ENCODE measurements at places on chromosomes 11 and 22.

- DNase-seq = peak; percentile 1
Observed at GRCh38 chr11:70608568-70609470, 210.5 kb downstream of the CTTN start.

- DNase-seq = no peak
Observed at GRCh38 chr11:75593286-75593915, 31.3 kb downstream of the SERPINH1 start.

GRCh38 chr11:111719379-111719778, 46.8 kb downstream of the PPP2R1B start:
- no peak for DNase-seq

GRCh38 chr11:2777386-2777785, 77.6 kb upstream of the KCNQ1OT1 start:
- no peak for DNase-seq

- DNase-seq = no peak
Observed at GRCh38 chr22:25758316-25758715, 16.3 kb downstream of the MYO18B start.

DNA sequence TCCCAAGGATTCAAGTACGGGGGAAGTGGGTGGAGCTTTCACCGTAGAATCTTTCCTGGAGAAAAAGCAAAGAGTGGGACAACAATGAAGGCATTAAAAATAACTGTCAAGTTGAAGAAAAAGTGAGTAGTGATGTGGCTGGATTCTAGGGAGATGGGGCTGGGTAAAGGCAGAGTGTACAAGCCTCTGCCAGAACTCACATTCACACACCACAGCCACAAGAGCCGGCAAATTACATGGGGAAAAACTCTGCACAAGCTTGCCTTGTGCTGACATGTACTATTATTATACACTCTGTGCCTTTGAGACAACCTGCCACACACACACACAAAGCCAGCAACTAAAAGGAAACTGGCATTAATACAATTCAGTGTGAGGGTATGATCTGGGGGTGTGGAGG, 182.6 kb downstream of the LARGE1 start:
- DNase-seq = no peak

DNA sequence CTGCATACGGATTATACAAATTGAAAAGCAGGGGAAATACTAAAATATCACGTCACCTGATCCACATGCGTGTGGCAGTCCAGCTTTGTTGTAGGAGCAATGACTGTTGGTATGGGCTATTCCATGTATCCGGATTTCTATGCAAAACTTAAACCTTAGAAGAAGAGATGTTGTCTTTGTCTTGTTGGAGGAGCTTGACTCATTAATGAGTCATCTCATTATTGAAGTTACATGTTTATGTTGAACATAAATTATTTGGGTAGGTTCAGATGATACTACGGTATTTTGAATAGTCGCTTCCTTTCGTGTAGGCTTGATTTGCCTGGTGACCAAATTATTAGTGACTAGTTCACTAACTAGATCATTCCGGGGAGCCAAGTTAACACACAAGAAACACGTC, 806 bp upstream of the SAAL1 start:
- DNase-seq = no peak

- no peak for DNase-seq
Observed at GRCh38 chr11:63896071-63896470, 20.9 kb downstream of the RCOR2 start.

GRCh38 chr22:44916281-44917231, 93.2 kb downstream of the PHF21B start:
- no peak for DNase-seq

DNA sequence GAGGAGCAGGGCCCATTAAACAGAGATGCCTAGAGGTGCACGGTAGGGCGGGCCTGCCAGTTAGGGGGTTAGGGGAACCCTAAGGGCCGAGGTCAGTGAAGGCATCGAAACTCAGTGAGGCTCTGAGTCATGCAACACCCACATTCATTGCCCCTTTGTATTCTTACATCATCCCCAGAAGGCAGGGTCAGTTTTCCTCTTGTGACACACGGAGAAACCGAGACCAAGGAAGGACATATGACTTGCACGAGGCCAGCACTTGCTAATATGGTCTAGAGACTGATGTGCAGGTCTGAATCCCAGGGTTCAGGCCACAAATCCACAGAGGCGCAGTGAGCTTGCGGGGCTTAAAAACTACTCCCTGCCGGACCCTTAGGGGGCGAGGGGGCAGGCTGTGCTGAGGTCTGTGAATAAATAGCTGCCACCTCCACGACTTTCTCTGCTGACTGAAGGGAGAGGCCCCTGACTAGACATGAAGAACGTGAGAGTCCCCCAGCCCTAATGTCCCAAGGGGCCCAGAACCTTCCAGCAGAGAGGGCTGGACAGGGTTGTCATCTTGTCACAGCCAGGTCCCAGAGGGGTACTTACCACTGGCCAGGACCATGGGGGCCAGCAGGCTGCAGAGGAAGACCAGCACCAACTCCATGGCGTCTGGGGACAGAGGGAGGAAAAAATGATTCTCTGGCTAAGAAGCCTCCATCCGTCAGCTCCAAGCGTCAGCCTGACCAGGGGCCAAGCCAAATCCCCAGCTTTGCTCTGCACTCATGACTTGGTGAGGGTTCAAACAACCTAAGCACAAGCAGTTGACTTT, 17.8 kb upstream of the FXYD2 start:
- no peak for DNase-seq

- no peak for DNase-seq
Observed at GRCh38 chr11:129323896-129324502, 51.6 kb upstream of the BARX2 start.

GRCh38 chr11:18526130-18526520, 617 bp downstream of the TSG101 start:
- DNase-seq = no peak

- DNase-seq = no peak
Observed at GRCh38 chr11:6402561-6402981, 12.3 kb downstream of the SMPD1 start.

DNA sequence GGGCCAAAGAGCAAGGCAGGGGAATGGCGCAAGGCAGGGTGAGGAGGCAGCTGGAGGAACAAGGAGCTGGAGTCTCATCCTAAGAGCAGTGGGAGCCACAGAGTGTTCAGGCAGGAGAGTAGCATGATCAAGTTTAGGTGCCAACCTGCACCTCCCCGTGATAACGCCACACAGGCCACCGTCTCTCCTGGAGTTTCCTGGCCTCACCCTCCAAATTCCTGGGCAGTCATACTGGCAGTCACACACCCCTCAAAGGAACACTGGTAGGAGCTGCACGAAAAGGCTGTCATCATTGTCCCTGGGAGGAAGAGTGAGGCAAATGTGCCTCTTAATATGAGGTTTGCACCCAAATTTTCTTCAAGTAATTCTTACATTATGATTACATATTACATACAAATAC, 36.3 kb upstream of the RTL6 start:
- DNase-seq = no peak

DNA sequence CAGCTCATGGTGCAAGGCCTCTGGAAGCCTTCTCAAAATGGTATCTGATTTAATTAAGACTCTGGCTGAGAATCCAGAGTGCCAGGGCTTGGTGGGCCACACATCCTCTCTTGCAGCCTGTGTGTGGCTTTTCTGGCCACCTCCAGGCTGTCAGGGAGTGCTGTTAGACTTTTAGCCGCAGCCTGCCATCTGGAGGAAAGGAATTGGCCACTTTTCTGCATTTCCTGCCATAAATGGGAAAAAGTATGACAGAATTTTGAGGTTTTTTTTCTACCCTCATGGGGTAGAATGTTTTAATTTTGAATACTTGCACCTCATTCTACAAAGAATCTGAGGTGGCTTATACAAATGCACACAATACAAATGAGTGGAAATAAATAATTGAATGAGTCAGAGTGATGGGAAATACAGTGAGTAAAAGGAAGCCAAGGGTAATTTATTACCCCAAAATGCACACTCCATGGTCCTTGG, 218.4 kb downstream of the ADAMTS15 start:
- DNase-seq = no peak

GRCh38 chr22:22770280-22770871, 117.2 kb upstream of the IGLL5 start:
- no peak for DNase-seq

- no peak for DNase-seq
Observed at GRCh38 chr11:2815762-2816496, 69.6 kb downstream of the CDKN1C start.

Measured in non-pigmented ciliary epithelial cell (primary cell).